ENCODE measurements at places on chromosomes 5 and 9.

- no peak for DNase-seq
Measured at GRCh38 chr5:110048491-110048890, 358.8 kb downstream of the MAN2A1 start.

GRCh38 chr9:135303865-135304499 lies 175.6 kb upstream of the PPP1R26 start:
- no peak for DNase-seq

DNA sequence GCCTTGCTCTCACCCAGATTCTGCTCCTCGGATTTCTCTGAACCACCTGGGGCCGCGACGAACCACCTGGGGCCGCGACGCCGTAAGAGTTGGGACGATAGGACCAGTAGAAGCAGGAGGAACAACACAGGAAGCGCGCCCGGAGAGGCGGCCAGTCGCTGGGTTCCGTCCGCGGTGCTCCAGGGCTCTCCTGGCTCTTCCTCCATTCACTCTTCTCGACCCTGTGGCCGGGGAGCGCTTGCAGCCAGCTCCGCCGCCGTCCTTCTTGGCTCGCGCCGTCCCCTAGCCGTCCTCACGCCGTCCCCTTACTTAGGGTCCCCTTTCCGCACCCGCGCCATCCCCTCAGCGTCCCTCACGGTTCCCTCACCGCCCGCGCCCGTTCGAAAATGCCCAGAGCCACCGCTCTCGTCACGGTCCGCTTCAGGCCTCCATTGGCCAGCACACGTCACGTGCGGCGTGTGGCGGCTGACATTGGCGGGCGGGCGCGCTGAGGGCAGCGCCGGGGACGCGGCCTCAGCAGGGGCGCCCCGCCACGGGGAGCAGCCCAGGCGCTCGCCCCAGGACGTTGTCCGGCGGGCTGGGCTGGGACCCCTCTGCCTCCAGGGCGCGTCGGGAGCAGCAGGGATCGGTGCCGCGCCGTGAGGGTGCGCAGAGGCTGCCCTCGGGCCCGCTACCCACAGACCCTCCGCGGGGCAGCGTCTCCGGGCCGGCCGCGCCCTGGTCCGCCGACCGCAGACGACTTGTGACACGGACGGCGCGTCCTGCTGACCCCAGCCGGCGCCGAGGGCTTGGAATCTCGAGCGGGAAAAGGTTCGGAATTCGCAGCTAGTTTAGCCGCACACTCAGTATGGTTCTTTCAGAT lies 53.7 kb upstream of the PTPDC1 start:
- DNase-seq, result peak; percentile 78

DNA sequence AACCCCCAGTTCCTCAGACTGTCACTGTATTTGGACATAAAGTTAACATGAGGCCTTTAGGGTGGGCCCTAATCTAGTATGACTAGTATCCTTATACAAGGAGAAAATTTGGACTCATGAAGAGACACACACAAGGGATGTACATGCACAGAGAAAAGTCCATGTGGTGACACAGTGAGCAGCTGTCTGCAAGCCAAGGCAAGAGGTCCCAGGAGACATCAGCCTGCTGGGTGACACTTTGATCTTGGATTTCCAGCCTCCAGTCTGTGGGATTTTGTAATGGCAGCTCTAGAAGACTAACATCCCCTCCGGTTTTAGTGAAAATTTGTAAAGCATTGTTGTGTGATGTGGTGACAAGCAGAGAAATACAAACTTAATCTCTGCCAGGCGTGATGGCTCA lies 66.1 kb downstream of the RAI14 start:
- no peak for DNase-seq

GRCh38 chr5:122981846-122982245 lies 54.7 kb downstream of the PPIC start:
- no peak for DNase-seq

DNA sequence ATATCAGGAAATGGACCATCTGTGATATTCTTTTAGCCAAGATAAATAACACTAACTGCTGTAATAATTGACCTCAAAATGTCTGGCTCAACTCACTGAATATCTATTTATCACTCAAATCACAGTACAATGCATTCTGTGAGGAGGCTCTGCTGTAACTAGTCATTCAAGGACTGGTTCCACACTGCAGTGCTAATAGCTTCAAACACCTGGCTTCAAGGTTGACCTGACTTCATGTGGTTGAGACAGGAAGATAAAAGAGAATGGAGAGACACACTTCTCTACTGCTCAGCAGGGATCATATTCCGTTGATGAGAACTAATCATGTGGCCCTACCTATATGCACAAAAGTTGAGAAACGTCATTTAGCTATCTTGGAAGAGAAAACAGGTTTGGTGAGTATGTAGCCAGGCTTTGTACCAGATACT lies 3.4 kb upstream of the RHOBTB3 start:
- DNase-seq, result peak; percentile 61

GRCh38 chr5:156476678-156477077 lies 149.7 kb downstream of the SGCD start:
- no peak for DNase-seq

- peak; percentile 55 for DNase-seq
Measured at GRCh38 chr5:57889558-57889957, 406.9 kb upstream of the ACTBL2 start.
